Motor neuron (in vitro differentiated cells): ENCODE measurements at places on chromosomes 3 and 15.

GRCh38 chr3:95539950-95540483 is 1274.4 kb upstream of the EPHA6 start:
- ATAC-seq = no peak

DNA sequence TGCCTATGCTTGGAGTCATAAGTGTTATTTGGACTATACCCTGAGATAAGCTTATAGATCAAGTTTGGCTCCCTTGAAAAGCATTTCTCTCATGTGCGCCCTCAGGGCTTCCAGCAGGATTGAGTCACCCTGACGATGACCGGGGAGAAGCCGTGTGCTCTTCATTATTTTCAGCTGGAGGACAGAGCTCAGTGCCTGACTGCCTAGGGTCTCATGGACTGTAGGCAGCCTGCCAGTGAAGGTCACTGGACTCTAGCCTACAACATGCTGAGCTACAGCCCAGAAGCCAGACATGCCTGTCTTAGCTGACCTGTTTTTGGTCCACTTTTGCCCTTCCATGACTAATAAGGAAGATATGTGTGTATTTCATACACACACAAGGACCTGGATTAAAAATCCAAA is 31.6 kb upstream of the NUDT16 start:
- ATAC-seq = no peak

GRCh38 chr3:62749130-62749529 is 126.1 kb downstream of the CADPS start:
- ATAC-seq = no peak

DNA sequence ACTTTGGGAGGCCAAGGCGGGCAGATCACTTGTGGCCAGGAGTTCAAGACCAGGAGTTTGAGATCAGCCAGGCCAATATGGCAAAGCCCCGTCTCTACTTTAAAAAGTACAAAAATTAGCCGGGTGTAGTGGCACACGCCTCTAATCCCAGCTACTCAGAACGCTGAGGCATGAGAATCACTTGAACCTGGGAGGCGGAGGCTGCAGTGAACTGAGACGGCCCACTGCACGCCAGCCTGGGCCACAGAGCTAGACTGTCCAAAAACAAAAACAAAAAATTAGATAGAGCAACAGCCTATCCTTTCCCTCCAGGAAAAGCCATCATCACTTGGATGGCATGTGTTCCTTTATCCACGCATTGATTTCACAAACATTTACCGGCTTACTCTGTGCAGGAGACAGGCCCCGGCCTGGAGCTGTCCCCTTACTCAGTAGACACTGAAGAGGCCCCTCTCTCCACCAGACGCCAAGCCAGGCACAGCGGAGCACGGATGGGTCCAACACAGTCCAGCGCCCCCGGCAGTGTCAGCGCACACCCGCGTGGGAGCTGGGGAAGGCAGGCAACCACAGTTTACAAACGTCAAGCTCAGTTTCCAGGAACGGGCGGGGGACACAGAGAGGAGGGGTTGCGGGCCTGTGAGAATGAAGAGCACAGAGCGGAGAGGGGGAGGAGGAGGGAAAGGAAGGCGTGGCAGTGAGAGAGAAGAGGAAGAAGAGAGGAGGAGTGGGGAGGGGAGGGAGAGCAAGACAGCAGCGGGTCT is 3.1 kb downstream of the GP5 start:
- ATAC-seq = peak; percentile 71

GRCh38 chr3:51024765-51025632 is 350.3 kb downstream of the DOCK3 start:
- no peak for ATAC-seq

DNA sequence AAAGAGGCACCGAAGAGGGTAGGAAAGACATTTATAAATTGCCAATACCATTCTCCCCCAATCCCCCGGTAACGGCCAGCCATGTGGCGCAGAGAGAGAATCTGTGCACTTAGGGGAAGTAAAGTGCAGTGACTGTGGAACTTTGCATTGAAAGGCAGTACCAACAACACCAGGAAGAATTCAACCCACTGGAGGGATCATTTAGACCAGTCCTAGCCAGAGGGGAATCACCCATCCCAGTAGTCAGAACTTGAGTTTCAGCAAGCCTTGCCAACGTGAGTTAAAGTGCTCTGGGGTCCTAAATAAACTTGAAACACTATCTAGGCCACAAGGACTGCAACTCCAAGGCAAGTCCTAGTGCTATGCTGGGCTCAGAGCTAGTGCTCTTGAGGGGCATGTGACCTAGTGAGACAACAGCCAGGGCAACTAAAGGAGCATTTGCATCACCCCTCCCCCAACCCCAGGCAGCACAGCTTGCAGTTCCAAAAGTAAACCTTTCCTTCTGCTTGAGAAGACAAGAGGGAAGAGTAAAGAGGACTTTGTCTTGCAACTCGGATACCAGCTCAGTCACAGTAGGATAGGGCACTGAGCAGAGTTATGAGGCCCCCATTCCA is 15.0 kb downstream of the CEP70 start:
- ATAC-seq = no peak

DNA sequence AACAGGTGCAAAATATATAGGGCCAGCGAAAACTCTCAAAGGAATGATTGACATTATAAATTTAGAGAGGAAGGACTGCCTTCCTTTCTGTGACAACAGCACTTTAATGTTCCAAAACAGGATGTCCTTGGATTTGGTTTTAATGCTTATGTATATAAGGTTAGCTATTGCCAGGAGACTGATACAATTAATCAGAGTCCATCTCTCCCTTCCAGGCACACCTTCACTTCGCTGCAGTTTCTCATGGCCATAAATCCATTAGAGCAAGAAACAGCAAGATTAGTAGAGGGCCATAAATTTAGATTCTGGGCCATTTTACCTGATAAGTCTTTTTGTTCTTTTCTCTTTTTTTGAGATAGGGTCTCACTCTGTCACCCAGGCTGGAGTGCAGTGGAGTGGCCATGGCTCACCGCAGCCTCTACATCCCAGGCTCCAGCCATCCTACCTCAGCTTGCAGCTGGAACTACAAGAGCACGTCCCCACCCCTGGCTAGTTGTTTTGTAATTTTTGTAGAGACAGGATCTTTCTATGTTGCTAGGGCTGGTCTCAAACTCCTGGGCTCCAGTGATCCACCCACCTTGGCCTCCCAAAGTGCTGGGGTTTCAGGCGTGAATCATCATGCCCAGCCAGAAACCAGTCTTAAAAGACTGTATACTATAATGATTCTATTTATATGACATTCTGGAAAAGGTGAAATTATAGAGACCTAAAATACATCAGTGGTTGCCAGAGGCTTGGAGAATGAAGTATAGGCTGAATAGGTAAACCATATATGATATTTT is 15.7 kb upstream of the TFRC start:
- peak; percentile 93 for ATAC-seq

- ATAC-seq = no peak
These were observed 46.2 kb downstream of the DPH6 start for GRCh38 chr15:35499723-35500122.

- ATAC-seq = no peak
These were observed 23.2 kb downstream of the GPR15 start for GRCh38 chr3:98555025-98555379.

DNA sequence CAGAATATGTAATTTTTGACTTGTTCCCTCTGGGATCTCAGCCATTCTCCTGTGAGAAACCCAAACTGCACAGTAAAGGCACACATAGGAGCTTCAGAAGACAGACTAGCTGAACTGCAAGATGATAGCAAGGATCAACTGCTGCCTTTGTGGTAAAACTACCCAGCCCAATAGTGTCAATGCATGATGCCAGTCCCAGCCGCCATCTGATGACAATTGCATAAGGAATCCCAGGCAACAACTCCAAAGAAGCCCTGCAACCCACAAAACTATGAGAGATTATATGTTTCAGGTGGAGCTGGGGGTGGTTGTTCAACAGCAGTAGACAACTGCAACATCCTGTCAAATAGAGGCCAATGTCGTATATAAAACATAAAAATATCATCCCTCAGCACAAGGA is 192.4 kb upstream of the ARPP21 start:
- ATAC-seq = no peak

- no peak for ATAC-seq
These were observed 33.2 kb downstream of the MKRN2 start for GRCh38 chr3:12590096-12590495.

GRCh38 chr15:32674681-32675080 is 33.2 kb downstream of the SCG5 start:
- no peak for ATAC-seq

DNA sequence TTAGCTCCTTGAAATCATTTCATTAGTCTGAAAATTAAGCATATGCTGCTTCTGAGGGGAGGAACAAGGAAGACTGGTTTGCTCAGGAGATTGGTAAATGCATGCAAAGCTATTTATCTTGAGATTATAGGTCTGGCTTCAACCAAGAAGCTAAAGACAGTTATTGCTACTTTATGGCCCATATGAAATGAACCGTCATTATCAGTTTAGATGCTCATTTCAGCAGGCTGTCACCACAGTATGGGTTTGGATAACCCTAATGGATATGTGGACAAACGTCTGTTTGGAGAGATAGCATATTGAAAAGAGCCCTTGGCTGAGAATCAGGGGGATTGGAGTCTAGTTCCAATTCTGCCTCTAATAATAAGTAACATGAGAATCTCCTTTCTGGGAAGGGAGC is 922.6 kb downstream of the TUSC7 start:
- ATAC-seq = no peak

DNA sequence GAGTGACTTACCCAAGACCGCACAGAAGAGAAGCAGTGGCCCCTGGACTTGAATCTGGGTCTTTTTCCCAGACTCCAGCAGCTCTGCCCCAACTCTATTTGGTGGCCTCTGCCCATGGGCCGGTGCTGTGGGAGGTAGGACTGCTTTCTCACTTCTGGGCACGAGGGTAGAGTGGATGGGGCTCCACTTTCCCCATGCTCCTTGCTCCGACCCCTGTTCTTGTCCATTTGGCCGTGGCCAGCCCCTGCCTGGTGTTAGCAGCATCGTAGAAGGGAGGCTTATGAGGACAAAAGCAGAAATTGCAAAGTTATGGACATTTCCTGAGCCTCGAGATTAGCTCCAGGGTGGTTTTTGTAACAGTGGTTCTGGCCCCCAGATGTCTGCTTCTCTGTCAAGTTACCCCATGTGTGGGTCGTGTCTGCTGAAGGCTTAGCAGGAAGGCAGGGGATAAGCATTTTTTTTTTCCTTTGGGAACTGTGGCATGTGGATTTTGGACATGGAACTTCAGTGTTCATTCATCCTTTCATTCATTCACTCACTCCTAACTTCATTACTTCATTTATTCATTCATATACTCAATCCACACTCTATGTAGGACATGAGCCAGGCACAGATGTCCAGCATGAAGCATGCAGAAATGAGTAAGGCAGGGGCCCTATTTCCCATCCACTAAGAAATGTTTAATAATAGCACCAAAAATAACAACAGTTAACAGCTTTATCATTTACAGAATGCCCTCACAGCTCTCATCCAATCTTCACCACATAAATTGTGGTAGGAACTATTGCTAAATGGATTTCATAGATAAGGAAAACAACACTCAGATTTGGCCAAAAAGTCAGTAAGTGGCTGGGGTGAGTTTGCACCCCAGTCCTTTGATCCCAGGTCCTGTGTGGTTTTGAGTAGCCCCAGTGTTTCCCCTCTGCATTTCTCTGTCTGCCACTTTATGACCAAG is 180.5 kb downstream of the OPA1 start:
- no peak for ATAC-seq

DNA sequence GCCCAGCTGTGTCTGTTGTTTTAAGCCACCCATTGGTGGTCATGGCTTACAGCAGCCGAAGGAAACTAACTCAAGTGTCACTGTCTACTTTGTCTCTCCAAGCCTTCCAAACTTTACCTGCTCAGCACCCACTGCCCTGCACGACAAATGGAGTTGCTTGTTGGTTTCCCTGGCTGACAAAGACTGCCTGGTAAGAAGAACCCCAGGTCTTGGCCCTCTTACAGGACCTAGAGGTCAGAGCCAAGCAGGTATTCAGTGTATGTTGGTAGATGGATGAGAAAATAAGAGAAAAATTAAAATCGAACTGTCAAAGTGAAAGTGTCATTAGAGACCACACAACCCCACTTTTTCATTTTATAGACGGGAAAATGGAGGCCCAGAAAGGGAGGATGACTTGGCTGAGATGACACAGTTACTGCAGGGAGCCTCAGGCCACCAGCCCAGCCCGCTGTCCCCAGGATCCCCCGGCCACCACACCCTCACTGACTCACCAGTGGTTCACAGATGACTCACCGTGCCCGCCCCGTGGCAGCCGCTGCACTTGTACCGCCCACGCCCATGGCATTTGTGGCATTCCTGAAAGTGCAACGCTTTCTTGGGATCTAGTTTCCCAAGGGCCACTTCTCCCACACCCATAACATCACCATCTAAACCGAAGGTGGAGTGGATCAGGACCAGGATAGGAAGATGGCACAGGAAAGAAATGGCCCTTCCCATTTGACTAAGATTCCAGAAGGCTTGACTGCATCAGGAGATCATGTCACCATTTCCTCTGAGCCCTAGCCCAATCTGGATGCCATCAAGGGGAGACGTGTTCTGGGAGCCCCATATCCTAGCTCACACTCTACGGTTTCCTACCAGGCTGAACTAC is 15.2 kb downstream of the SSUH2 start:
- ATAC-seq = no peak

DNA sequence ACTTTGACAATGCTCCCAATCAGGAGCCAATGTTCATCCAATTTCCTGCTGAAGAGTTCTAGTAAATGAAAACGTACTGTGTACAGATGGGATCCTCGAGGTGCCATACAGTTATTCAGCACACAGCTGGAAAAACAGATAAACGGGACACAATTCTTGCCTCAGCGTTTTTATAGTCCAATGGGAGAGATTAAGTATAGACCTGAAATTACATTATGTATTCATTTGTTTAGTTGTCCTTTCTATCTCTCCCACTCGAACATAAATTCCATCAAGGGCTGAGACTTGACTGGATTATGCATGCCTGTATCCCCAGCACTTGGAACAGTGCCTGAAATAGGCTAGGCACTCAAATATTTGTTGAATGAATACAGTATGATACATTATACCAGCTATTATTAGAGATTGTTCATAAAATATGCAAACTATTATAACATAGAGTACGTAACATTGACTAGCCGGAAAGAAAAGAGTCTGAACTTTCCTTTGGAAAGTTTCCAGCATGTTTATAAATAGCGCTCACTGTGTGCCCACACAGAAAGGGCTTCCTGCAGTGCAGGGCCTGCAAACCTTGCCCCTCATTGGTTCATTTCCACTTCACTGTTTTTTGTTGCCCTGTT is 27.4 kb upstream of the SNTN start:
- peak; percentile 33 for ATAC-seq

- no peak for ATAC-seq
These were observed 106.7 kb downstream of the DPH6 start for GRCh38 chr15:35439291-35439690.

GRCh38 chr3:99943931-99944761 is 126.5 kb downstream of the CMSS1 start:
- ATAC-seq = no peak

GRCh38 chr3:73950865-73951558 is 326.3 kb upstream of the PDZRN3 start:
- no peak for ATAC-seq

DNA sequence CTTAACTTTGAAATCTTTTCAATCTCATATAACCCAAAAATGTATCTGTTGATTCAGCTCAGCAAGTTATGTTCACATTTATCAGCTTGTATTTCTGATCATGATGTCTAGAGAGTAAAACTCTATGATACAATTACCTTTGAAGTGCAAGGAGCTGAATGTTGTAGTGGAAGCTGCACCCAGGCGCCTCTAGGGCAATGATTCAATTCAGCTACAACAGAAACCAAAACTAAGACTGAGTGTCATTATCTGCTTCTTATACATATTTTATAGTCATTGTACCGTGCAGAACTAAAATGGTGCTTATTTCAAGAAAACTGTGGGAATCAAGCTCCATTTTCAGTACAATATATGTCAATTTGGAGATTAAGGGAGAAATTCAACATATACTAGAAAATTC is 1237.5 kb downstream of the ZPLD1 start:
- no peak for ATAC-seq
